ENCODE measurements at places on chromosomes 1 and 21.

DNA sequence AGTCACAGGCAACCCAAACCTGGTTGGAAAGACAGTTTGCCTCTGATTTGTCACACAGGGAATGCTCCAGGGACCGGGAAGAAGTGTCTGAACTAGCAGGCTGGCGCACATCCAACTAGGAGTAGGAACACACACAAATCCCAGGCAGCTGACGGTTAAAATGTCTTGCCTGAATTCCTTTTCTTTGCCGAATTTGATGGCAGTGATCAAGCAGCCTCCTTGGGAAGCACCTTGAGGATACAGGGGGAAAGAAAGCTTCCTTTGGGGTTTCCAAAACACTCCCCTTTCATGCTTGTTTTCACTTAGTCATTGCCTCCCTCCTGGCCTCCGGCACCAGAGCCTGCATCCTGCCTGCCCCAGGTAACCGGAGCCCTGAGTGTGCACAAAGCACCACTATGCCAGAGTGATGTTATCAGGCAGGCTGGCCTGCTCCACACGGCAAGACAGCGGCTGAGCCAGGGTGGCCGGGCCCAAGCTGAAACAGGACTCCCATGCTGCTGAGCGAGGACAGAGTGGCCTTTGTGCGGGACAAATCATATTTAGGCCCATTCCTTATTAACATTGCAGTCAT lies 193.8 kb downstream of the LMX1A start:
- no peak for DNase-seq

DNA sequence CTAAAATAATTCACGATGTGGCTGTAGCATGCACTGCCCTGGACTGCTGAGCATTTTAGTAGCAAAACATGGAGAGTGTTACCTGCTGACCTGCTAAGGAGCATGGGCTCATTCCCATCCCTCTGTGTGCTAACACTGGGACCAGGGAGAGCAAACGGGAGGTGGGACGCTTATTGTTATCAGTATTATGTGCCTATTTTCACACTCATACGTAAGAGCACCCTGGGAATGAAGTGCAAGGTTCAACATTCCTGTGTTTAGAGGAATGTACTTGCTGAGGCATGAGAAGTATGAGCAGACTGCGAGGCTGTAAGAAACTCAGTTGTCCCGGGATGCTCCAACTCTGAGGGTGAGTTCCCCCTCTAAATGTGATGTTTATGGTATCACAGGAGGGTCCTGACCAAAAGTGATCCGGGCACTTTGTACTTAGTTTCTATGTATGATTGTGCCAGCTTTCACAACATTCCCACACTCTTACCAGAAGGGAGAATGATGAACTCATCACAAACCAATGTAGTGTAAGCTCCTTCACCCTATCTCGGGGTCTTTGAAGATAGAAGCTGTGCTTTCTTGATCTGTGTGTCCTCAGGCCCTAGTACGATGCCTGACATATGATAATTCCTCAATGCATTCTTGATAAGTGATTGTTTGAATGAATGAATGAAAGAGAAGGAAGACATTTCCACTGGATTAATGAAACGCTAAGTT lies 164.8 kb downstream of the KCNJ6 start:
- no peak for DNase-seq

GRCh38 chr1:18602533-18603211 lies 28.0 kb upstream of the PAX7 start:
- no peak for DNase-seq

DNA sequence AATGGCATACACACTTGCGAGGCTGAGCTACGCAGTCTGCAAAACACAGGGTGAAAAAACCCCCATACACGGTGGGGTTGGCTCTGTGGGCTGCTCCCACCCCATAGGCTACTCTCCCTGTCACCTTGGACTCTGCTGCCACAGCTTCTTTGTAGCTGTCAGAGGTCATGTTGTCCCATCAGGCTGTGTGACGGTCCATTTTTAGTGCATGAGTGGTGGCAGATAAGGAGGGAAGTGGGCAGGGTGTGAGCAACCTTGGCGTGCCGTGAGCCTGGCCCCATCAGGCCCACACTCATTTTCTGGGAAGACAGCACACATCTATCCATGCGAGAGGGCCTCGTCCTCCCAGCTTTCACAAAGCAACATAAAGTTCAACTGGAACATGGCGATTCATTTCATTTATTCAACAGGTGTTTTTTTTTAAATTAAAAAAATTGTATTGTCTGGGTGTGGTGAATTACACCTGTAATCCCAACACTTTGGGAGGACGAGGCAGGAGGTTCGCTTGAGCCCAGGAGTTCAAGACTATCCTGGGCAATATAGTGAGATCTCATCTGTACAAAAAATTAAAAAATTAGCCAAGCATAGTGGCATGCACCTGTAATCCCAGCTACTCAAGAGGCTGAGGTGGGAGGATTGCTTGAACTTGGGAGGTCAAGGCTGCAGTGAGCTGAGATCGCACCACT lies 9.5 kb downstream of the GPR137B start:
- no peak for DNase-seq

GRCh38 chr1:107541412-107541811 lies 400.6 kb downstream of the NTNG1 start:
- no peak for DNase-seq

DNA sequence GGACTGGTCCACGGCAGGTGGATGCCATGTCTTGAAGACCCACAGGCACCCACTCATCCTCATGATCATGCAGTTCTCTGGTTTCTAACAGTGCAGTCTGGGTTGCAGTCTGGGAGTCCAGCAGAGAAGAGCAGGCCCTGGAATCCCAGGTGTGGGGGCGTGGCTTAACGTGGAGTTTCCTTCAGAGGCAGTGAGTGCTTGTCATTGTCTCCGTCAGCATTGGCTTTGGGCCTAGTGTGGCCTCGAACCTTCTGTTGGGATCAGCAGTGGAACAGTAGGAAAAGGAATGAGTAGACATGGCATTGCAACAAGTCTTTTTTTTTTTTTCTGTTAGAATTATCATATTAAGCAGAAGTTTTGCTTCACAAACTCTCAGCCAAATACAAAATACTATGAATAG lies 12.8 kb downstream of the LGALS8 start:
- no peak for DNase-seq

GRCh38 chr1:163230827-163231226 lies 28.1 kb upstream of the RGS5 start:
- no peak for DNase-seq

DNA sequence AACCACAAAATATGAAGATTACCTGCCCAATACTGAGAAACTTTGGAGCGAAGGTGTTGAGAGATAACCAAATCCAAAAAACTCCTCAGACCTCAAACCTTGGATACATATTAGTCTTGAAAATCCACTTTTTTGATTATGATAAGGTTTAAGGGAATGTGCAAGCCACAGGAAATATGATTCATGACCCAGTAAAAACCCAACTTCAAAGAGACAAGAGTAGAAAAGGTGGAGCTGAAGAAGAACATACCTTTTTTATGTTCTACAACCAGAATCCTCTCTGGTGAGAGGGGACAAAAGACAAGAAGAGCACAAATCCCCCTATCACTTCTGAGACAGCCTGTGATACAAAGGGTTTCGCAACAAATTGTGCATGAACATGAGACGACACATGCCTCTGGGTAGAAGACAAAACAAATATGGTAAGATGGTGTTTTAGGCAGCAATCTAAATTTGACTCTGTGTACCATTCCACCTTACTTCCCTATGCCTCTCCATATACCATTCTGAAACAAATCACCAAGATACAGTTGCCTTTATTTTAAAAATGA lies 37.3 kb downstream of the COL24A1 start:
- DNase-seq = no peak

DNA sequence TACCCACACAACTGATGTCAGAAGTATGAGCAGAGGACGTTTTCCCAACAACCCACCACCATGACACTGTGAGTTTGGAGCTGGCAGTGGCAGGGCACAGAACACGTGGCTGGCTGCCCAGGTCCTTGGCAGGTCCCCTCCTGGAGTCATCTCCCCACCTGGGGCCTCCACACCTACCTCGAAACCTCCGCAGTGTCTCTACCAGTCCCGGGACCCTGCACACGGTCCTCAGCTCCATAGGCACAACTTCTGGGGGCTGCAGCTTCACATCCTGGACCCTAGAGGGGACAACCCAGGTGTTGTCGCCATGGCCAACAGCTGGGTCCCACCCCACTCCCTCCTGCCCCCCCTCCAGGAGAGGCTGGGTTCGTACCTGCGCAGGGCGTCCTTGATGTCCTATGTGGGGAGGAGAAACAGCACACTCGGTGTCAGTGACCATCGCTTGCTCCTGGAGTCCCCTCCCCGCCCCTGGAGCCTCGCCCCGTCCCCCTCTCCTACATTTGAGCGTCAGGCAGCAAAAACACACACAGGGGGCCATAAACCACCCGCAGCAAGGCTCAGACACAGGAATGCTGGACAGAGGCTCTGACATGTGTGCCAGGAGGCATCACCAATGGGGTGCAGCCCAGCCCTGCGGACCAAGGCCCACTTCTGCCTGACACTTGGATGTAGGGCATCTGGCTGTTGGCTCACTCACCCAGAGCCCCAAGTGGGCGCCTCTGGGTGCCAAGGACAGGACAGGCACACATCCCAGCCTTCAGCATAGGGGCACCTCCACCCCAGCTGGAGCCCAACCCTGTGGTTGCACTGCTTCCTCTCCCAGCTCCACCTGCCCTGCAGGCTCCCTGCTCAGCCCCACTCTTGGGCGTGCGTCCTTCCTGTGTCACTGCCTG lies 9.6 kb downstream of the TRIM11 start:
- no peak for DNase-seq

DNA sequence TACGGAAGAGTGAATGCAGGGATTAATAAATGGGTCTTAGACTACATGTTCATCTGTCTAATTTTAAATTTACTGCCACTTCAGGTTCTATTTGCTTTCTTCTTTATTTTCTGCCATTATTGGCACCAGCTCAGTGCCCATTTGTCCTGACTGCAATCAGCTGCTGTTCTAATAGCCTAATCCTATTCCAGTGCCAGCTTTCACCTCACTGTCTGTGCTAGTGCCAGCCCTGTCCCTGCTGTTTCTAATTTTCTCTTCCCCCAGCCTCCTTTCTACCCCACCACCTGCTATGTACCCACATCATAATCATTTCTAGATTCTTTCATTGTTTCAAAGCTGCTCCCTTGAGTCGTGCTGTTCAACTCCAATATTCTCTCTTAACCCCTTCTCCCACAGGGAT lies 86.4 kb downstream of the KCNK1 start:
- no peak for DNase-seq

- no peak for DNase-seq
Measured at GRCh38 chr1:182869241-182869666, 30.1 kb downstream of the DHX9 start.

GRCh38 chr1:180952657-180953013 lies 39.9 kb downstream of the KIAA1614 start:
- DNase-seq = no peak

DNA sequence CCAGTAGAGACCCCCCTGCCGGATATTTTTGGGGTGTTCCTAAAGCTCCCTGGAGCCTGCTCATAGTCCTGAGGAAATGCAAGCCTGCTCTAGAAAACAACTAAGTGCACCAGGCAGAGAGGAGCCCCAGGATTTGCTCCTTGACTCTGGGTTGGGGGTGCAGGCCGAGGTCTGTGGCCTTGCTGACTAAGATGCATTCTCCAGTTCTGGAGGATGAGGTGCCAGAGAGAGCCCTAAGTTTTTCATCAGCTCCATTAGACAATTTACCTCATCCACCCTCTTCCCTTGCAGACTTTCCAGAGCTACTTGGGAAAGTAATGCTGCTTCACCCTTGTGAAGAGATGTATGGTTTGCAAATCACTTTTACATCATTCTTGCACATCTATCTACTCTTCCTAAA lies 9.1 kb downstream of the TUFT1 start:
- DNase-seq = no peak

DNA sequence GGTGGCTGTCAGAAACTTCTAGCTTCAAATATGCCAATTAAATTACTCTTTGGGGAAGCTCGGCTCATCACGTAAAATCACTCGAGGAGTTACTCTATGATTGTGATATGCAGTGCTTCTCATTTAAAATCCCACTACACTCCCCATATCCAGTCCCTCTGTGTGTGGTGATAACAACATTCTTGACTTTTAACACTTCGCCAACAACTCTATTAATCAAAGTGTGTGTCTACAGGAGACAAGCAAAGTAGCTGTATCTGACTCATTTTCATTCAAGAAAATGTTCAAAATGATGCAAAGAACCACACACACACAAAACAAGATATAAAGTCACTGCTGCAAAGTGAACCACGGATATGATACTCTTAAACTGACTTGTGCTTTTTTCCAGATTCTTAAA lies 341.3 kb downstream of the DSCAM start:
- no peak for DNase-seq

DNA sequence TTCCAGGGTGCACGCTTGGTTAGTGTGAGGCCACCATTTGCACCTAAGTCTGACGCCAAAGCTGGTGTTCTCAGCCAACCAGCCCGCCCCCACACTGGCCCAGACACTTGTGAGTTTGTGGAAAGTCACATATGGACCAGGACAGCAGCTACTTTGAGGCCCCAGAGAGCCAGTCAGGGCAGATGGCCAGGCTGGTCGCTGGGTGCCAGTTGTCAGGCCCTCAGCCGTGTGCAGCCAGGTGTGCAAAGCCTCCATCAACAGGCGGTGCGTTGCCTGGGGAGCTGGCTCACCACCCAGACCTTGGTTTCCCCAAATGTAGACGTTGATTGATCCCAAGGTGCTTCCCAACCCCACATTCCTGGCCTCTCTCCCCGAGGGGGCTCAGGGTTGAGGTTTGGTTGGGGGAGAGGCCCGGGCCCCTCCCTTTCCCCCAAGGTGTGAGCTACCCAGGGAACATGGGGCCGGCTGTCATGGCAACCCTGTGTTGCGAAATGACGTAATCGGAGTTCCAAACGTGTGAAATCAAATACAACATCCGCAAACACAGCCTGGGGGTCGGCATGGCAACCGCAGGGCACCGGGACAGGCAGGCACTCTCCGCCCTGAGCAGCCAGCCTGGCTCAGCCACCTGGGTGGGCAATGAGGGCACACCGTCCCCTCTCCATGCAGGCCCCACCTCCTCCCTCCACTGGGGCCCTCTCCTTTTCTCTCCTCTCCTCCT lies 42.2 kb upstream of the WNT4 start:
- DNase-seq = no peak

DNA sequence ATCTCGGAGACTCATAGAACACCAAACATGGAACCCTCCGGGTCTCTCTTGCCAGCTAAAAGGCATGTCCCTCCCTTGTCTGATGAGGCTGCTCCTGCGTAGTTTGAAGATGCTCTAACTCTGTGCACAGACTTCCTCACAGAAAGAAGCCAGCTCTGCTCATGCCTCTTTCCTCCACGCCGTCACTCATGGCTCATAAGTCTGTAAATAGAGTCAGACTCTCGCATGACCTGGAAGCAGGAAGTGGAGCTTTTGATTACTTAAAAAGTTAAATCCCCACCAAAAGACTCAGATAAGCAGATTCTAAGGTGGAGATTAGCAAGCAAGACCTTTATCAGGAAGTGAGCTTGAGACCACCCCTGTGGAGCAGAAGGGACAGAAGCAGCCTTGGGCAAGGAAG lies 171.6 kb downstream of the TRIM33 start:
- no peak for DNase-seq

- DNase-seq = no peak
Measured at GRCh38 chr1:71548398-71548890, 467.6 kb upstream of the ZRANB2 start.

- DNase-seq = no peak
Measured at GRCh38 chr1:184567009-184567408, 180.2 kb downstream of the C1orf21 start.

All from activated CD8-positive, alpha-beta memory T cell treated with anti-CD3 and anti-CD28 coated beads, Interleukin-2, amount 10 ng/mL, durations not matched to agents 7 days and 5 days (primary cell).